Brain pericyte (primary cell): ENCODE measurements at places on chromosomes 2 and 18.

- no peak for DNase-seq
Measured at GRCh38 chr2:122315306-122315705, 559.9 kb downstream of the TSN start.

- no peak for DNase-seq
Measured at GRCh38 chr2:121257480-121257840, 27.5 kb downstream of the TFCP2L1 start.

GRCh38 chr2:105909215-105909614 lies 164.5 kb downstream of the NCK2 start:
- no peak for DNase-seq

GRCh38 chr2:83585250-83585649 lies 873.8 kb downstream of the SUCLG1 start:
- DNase-seq, result no peak

- DNase-seq, result no peak
Measured at GRCh38 chr2:204892506-204893255, 347.4 kb downstream of the PARD3B start.

GRCh38 chr18:56643381-56643780 lies 5.0 kb upstream of the TXNL1 start:
- DNase-seq, result no peak

- DNase-seq, result no peak
Measured at GRCh38 chr2:133252780-133253355, 315.4 kb downstream of the NCKAP5 start.

DNA sequence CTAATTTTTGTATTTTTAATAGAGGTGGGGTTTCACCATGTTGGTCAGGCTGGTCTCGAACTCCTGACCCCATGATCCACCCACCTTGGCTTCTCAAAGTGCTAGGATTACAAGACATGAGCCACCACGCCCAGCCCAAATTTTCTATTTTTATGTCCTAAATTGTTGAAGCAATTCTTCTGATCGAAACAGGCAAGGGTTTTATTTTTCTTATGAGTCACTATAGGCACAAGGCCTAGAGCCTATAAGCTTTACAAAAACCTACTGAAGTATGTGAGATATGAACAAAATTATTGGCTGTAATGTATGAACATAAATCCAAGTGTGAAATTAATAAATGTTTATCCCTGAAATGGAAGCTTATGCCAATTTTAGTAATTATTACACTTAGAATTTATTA lies 464.2 kb upstream of the NRP2 start:
- no peak for DNase-seq

DNA sequence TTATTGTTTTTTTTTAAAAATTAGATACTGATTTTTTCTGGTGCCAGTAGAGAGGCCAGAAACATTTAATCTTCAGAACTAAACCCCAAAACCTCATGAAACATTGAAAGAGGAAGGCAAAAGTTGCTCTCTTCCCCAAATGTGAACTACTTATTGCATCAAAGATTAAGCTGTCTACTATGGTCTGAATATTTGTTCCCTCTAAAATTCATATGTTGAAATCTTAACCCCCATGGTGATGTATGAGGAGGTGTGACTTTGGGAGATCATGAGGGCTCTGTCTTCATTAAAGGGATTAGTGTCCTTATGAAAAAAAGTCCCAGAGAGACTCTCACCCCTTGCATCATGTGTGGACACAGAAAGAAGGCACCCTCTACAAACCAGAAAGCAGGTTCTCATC lies 28.2 kb upstream of the SLC8A1 start:
- no peak for DNase-seq

DNA sequence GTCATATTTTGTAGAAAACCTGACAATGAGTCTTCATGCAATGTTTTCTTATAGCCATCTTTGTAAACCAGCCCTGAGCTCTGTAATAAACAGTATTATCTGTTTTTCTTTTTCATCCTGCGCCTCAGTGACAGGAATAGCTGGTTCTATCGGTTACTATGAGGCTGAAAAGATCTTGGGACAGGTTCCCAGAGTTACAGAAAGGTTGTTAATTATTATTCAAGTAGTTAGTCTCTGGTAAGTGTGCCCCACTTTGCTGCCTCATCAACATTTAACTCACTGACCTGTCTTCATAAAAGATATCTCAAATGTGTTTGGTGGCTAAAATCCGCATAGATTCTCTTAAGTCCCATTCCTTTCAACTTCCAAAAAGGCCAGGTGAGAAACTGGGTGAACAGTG lies 18.6 kb downstream of the ACAA2 start:
- no peak for DNase-seq

- no peak for DNase-seq
Measured at GRCh38 chr2:223944166-223944702, 901 bp downstream of the WDFY1 start.

DNA sequence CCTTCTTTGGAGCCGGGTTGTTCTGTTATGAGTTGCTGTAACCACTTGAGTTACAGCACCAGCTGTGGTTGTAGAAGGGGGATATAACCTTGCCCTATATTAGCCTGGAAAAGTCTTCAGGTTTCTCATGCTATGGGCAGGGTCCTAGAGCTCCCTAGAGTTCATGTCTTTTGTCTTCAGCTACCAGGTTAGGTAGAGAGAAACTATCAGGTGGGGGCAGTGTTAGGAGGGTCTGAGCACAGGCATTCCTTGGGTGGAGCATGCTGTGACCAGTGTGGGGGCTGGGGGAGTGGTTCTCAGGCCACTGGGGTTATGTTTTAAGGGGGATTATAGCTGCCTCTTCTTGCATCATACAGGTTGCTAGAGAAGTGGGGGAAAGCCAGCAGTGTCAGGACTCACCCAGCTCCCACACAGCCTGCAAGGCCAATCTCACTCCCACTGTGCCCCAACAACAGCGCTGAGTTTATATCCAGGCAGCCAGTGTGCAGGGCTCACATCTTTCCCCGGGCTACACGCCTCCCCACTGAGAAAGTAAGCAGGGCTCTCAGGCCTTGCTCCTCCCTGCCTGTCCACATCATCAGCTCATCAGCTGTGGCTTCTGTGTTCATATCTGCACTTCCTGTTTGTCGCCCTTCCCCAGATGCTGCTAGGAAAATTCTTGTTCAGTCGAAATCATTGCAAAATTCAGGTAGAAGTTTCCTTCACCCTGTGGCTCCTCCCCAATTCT lies 133.8 kb upstream of the NRXN1 start:
- DNase-seq, result peak; percentile 21

DNA sequence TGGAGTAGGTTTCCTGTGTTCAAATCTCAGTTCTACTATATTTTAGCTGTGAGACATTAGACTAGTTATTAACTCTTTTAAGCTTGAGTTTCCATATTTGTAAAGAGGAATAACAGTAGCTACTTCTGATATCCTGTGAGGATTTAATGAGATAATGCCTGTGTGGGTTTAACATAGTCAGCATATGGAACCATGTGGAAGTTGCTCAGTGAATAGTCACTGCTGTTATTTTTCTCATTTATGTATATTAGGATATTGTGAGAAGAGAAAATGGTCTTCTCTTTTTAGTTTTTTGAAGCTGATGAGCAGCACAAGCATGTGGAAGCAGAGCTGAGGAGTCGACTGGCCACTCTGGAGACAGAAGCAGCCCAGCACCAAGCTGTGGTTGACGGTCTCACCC lies 70.5 kb upstream of the STON1 start:
- no peak for DNase-seq

DNA sequence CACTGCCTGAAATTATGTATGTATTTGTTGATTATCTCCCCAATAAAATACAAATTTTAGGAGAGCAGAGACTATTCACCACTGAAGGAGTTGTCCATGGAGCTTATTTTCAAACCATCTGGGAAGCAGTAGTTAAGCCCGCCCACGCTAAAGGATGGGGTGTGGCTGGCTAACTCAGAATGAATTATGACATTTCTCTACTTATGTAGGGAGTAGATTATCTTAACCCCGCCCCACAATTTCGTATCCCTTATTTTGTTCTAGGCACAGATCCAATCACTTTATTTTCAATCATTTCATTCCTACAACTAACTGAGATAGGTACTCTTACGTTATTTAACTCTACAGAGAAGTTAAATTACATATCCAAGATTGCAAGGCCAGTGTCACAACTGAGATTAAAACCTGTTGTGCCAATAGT lies 1.4 kb upstream of the LAPTM4A start:
- no peak for DNase-seq

DNA sequence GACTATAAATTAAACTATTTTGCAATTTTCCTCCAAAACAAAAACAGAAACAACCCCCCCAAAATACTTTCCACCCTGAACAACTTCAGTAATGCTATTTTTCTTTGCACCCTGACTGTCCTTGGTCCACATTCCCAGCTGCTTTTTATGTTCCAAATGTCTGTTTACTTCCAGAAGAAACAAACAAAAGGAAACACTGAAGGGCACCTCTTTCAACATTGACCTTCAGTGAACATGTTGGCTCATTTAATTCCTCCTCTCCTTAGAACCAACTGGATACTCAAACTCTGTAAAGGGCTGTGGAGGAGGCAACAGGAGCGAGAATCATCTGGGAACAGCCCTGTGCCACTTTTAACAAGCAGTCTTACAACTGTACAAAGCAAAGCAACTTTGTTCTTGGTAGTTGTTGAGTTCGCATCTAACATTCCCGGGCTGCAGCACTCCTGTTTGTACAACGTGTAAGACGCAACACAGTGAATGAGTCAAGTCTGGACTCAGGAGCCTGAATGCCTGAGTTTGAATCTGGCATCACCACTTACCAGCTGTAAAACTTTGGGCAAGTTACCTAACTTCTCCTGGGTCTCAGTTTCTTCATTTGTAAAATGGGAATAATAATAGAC lies 111.4 kb upstream of the GATA6 start:
- DNase-seq, result no peak

GRCh38 chr2:50661682-50662081 lies 370.2 kb downstream of the NRXN1 start:
- DNase-seq, result no peak

DNA sequence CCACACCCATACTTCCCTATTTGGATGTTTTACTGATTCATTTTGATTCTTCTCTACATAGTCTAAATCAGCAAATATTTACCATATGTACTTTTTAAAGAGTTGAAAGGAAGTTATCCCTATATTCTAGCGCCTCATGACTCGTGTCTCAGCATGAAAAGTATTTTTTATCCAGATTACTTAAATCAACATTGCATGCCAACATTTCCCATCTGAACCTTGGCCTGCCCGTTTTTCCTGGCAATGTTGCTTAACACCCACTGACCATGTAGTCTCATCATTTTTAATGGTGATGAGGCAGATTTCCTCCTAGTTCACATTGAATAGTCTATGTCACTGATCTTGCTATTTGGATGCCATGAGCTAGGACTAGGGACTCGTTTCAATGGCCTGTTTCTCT lies 13.2 kb upstream of the SCYGR5 start:
- DNase-seq, result no peak

- DNase-seq, result no peak
Measured at GRCh38 chr2:58098254-58099095, 51.9 kb downstream of the VRK2 start.

- DNase-seq, result no peak
Measured at GRCh38 chr2:45237128-45237527, 227.9 kb upstream of the SIX2 start.

DNA sequence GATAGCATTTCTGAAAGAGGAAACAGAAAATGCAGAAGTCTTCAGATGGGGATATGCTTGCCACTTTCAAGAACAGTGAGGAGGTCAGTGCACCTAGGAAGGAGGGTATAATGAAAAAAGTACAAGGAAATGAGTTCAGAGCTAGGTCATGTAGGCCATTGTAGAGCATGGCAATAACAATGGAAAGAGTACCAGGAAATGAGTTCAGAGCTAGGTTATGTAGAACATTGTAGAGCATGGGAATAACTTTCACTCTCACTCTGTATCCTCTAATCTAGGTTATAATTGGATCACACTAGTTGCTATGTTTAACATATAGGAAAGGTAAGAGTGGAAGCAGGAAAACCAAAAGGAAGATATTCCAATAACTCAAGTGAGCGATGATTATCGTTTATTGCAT lies 12.3 kb downstream of the SCG2 start:
- no peak for DNase-seq

GRCh38 chr2:157895531-157895930 lies 19.4 kb upstream of the ACVR1 start:
- no peak for DNase-seq

DNA sequence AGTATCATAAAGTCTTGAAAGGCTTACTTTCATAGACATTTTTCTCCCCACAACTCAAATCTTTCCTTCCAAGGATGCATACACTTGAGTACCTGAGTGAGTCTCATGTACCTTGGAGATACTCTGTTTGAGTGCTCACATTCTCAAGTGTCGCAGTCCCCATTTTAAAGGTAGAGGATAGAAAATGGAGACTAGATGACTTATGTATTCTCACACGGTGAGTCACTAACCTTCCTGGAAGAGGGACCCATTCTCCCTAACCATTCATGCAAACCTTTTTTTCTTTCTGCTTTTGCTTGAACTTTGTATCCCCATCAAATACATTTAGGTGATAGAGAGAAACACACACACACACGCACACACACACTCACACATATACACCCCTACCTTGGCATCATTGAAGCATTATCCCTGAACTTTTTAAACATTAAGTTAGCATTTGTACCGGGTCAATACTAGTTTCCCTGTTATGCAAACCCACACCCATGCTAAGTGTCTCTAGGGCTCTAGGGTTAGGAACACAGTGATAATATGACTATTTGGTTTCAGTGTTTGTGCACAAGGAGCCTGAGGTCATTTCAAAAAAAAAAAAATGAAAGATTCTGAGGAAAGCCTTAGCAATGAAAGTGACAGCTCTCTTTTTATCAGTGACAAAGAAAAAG lies 236.2 kb downstream of the IKZF2 start:
- DNase-seq, result no peak

- DNase-seq, result no peak
Measured at GRCh38 chr2:68176657-68177056, 19.0 kb downstream of the PNO1 start.

GRCh38 chr2:232672588-232672987 lies 24.5 kb upstream of the GIGYF2 start:
- no peak for DNase-seq

GRCh38 chr18:23752796-23753195 lies 63.5 kb downstream of the LAMA3 start:
- DNase-seq, result no peak

- DNase-seq, result no peak
Measured at GRCh38 chr2:38281095-38281742, 95.9 kb downstream of the ATL2 start.
